Erythroblast (primary cell): ENCODE measurements at places on chromosomes 16 and 17.

GRCh38 chr17:43701318-43701743, 39.6 kb upstream of the MEOX1 start:
- DNase-seq: no peak

- DNase-seq: no peak
Observed at GRCh38 chr16:14652726-14653125, 20.0 kb downstream of the BFAR start.

DNA sequence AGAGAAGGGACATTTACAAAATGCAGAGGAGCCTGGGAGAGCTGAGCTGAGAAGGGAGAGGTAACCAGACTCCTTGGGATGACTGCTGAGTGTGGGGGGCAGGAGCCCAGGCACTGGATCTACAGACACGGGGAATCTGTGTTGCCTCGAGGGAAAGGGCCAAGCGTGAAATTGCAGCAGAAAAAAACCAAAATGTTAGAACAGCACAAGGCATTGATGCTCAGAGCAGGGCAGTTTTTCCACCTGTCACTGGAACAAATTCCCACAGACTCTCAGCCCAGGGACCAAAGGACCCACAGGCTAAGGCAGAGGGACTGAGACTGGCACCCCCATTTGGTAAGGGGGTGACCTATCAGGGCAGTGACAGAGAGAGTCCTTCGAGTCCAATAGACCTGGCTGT, 2.0 kb downstream of the PITPNM3 start:
- DNase-seq: no peak

GRCh38 chr17:3647769-3648555, 11.4 kb downstream of the CTNS start:
- peak; percentile 65 for DNase-seq

DNA sequence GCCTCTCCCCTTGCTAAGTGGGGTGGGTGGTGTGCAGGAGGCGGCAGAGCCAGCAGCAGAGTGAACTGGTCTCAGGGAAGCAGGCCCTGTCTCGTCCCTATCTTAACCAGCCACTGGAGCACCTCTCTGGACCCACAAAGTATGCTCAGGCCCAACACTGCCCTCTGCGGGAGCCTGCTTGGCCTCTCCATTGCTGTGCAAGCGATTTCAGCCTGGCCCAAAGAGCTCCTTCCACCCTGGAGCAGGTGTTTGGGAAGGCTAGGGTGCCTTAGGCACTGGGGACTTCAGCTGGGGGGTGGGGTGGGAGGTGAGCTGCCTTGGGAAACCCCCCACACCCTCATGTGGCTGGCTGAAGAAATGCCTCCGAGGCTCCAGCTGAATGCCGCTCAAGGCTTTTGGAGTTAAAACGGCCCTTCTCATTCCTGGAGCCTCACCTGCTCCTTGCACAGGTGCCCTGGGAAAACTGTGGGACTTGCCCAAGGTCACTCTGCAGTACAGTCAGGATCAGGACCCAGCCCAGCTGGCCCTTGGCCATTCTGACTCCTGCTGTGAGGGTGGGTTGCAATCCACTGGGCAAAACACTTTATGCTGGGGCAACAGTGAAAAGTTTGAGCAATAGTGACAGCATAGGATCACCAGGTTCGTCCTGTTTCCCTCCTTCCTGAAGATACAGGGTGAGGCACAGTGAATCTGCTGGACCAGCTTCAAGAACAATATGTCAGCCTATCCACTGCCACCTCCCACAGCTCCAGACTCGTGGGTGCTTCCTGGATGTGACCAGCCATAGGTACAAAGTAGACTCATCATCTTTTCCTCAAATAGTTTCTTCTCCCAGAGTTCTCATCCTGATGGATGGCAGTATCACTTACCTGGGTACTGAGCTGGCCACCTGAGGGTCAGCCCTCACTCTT, 5.9 kb upstream of the UBE2O start:
- peak; percentile 76 for DNase-seq

DNA sequence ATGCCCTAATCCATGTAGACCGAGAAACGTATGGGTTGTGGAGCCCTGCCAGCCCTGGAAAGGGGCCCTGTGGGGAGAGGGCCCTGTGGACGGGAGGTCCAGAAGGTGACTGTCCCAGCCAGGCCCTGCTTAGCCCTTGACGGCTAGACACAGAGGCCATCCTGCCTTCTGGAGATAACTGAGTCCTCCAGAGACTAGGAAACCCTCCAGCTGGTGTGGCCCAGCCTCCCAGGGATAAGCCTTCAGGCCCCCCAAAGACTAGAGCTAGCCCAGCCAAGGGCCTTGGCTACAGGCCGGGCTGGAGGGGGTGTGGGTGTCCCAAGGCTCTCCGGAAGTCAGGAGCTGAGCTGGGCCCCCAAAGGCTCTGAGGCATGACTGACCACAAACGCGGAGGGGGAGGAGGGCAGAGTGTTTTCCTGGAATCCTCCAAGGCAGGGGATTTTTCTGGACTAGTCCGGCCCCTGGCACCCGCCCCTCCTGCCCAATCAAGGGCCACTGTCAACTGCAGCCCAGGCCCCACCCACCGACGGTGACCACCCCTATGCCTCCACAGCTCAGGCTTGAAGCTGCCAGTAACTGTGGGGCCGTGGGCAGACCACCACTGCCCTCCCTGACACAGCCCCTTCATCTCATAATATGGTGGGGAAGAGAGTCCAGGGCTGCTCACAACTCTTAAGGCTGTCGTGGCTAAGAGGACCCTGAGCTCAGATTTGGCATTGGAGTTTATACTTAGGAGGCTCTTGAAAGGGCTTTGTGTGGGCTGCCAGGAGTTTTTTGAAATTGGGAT, 885 bp upstream of the VASN start:
- DNase-seq: no peak

DNA sequence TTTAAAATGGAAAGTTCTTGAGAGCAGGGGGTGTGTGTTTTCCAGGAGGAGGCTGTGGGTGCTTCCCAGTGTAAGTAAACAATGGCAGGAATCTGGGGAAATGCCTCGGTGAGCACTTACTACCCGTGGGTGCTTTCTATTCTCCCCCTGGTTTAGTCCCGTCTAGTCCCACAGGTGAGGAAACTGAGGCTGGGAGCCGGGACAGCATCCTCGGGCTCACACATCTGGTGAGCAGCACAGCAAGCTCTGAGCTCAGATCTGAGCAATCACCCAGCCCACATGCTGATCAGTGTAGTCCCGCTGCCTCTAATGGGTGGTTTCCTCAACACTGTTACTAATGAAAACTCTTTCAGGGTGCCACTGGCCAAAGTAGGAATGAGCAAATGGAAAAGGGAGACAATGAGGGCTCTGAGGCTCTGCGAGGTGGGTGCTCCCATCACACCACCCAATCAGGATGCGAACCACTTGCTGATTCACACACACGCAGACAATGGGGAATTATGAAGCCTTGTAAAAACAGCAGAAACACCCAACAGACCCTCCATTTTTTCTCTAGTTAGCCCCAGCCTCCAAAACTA, 202.6 kb downstream of the PARN start:
- no peak for DNase-seq

GRCh38 chr17:19343671-19344151, 18.8 kb downstream of the B9D1 start:
- no peak for DNase-seq

DNA sequence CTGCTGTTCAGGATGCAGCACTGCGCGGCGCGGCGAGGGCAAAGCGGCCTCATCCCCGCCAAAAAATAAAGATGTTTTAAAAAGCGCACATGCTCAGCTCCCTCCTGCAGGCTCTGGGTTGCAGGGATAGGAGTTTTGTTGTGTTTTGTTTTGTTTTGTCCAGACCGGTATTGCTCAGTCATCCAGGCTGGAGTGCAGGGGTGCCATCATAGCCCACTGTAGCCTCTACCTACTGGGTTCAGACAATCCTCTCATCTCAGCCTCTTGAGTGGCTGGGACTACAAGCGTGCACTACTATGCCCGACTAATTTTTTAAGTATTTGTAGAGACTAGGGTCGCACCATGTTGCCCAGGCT, 636 bp downstream of the WWOX start:
- no peak for DNase-seq

DNA sequence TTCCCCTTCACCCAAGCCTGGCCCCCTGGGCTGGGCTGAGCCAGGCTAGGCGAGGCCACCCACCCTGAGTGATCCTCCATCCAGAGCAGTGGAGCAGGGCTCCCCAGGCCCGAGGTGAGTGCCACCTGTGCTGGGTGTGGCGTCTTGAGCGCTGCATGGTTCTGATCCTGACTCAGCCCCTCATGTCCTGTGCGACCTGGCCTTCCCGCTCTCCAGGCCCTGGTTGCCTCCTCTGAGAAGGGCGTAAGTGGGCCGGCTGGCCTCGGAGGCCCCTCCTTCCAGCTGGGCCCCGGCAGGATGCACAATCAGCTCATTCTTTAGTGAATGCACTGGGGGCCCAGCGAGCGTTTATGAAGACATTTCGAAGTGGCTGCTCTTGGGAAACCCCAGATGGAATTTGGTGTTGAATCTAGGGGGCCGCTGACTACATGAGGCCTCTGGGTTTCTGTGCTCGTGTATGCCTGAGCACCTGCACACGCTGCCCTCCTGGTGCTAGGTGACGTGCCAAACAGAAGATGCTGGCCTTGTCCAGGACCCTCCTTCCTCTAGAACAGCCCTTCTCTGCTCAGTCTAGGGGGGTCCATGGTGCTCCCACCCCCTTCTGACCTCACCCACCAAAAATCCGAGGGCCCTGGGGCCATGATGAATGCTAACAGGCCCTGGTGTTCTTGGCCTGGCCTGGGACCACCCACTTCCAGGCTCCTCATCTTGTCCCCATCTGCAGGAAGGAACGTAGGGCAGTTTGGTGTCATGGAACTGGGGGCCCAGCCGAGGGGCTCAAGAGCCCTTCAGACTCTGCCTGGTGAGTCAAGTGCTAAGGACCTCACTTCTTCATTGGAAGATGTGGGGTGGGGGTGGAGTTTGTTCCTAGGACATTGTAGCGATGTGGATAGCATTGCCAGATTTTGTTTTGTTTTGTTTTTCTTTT, 3.6 kb upstream of the TMEM92 start:
- DNase-seq: no peak

DNA sequence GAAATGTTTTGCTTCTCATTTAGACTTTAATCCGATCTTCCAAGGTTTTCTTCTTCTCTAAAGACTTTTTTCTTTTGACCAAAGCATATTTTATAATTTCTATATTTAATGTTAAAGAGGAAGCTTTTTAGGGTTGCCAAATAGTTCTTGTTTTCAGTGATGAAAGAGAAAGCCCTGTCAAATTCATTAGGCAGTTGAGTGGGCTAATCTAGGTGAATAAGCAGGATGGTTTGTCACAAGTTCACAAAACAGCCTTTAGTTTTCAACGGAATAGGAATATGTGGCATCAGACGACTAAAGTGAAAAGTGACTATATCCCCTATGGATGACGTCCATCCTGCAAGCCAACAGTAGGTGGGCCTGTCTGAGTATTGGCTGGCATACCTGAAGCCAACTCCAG, 118.8 kb downstream of the NLK start:
- DNase-seq: no peak

DNA sequence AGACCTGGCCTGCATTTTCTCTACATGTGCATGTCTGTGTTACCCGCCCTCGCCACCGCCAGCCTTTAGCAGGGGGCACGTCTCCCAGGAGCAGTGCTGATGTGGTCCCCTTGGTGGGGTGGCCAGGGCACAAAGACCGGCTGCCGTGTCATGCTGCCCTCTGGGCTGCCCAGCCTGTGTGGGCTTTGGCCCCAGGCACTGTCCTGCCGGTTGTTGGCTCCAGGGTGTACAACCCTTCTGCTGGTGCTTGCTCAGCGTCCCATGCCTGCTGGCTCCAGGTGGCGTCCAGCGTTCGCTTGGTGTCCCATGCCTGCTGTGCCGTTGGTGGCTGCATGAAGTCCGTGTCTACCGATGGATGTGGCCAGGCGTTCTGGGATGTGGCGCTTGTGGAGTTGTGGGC, 4.1 kb downstream of the BAIAP2 start:
- DNase-seq: no peak

DNA sequence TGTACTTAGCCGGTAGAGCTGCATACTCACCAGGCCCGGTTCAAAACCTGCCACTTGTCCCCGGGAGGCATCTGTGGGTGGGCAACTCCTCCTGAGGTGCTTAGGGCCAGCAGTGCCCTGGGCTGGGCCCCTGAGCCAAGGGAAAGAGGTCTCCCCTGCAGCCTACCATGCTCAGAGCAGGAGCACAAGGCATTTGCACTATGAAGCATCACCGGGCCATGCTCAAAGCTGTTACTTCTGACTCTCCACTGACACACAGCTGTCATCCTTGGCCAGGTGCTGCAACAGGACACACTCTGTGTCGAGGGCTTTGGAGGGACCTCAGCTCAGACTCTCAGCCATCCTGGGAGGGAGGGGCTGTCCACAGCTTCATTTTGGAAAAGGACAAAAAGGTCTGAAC, 37.2 kb downstream of the SLC38A8 start:
- DNase-seq: no peak

DNA sequence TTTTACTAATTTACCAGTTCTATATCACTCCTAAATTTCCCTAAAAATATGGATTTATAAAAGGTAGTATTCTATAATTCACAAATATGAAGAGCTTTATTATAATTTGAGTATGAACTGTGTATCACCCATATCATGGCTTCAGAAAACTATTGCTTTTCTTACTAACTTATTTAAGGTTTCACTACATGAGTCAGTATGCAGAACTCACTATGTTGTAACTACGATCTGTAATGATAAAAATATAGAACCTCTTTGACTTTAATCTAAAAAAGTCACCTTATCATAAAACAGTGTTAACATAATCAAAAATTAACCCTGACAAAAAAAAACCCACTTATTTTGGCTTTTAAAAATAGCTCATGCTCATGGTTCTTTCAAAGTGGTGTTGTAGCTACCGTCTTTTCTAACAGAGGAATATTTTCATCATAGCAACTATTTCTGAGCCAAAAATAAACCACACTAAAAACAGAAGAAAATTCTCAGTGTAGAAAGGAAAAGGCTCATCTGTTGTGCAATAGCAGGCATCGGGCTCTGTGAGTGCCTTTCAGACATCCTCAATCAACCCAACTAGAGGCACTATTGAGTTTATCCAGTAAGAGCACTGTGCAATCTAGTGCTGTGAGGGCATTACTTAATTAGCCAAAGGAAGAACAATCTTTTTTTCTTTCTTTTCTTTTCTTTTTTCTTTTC, 42.1 kb downstream of the ITGAM start:
- DNase-seq: no peak

- DNase-seq: no peak
Observed at GRCh38 chr16:11674818-11675560, 6.7 kb downstream of the SNN start.

- no peak for DNase-seq
Observed at GRCh38 chr17:13429201-13429600, 172.5 kb downstream of the HS3ST3A1 start.
